ENCODE measurements at places on chromosomes 2 and 18.

GRCh38 chr18:38077229-38077628 lies 511.6 kb upstream of the CELF4 start:
- no peak for DNase-seq

- DNase-seq: no peak
These were observed 71.8 kb downstream of the ID2 start for GRCh38 chr2:8753609-8754008.

DNA sequence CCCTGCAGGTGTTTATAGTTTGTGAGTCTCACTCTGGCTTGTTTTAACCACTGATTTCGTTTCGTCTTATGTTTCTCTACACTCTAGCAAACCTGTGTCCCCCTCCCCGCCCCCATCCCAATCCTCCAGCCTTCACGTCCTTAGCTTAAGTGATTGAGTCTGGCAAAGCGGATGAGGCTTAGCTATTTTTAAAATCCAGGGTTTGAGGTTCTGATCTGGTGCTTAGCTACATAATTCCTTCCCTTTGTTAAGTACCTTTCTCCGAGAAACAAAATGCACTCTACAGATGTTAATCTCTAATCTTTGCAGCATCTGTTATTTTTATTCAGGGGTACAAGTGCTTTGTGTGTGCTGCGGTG lies 7.8 kb downstream of the AGAP1 start:
- no peak for DNase-seq

DNA sequence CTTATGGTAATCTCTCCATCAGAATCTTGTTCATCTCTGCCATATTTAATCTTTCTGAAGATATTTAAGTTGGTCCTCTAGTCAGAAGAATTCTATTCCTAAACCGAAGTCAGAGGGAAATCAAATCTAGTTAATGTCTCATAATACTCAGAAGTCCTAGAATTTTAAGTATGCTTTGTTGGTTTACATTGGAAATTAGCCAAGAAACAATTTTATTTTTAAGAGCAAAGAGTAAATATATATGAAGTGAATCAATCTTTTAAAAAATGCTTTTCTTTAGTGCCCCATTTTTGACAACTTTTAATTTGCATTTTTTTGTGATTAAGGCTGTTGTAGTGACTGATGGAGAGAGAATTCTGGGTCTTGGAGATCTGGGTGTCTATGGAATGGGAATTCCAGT lies 38.1 kb downstream of the ME2 start:
- no peak for DNase-seq

DNA sequence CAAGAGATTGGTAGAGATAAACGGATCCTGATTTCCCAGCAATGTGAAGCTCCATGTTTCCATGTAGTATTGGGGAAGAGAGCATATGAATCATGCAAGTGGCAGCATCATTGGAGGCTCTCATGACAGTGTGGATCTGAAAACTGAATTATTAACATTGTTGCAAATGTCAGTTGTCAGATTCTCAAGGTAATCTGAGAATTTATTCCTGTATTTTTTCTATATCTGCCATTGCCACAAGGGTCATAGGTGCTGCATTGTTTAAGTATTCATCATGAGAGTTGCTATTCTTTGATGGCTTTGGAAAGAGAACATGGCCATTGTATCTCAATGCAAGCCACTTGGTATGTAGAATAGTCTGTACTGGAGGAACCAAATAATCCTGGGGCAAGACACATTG lies 1217.0 kb upstream of the ZEB2 start:
- DNase-seq: no peak

GRCh38 chr2:42868874-42869273 lies 76.5 kb upstream of the HAAO start:
- DNase-seq: no peak

GRCh38 chr2:13230221-13230620 lies 513.5 kb downstream of the TRIB2 start:
- no peak for DNase-seq

DNA sequence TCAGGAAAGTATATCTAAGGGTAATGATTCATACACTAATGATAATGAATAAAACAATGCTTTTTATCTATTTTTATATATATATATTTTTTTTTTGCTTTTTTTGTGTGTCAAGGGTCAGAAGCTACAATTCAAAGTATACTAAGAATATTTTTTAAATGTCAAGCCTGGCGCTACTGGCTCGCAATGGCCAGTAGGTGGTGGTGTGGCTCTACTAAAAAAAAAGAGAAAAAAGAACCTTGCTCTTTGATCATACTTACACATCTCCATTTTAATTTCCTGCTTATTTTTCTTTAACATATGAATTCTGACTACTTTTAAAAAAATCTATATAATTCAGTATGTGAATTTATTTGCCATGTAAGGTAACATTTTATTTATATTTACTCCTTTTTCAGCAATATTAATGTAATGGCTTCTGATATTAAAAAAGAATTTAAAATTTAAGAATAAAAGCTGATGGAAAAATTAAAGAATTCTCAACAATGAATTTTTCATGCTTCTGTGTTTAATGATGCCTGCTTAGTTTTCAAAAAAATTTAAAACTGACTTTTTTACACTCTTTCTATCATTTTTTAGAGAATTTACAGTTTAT lies 232.9 kb downstream of the GULP1 start:
- no peak for DNase-seq

DNA sequence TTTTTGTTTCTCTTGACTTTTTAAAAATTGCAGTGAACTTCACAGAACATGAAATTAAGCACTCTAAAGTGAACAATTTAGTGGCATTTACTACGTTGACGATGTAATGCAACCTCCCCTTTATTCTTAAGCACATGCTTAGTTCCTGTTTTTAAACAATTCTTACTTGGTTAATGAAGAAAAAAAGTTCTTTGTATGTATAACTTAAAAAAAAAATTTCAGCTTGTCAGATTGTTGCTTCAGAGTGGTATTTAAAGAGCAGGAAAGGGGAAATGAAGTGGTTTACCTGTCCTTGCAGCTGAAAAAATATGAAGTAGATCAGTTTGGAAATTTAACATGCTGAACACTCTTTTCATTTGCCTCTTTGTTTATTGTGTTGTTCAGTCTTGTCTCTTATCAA lies 95.7 kb upstream of the RASGRP3 start:
- DNase-seq: no peak

DNA sequence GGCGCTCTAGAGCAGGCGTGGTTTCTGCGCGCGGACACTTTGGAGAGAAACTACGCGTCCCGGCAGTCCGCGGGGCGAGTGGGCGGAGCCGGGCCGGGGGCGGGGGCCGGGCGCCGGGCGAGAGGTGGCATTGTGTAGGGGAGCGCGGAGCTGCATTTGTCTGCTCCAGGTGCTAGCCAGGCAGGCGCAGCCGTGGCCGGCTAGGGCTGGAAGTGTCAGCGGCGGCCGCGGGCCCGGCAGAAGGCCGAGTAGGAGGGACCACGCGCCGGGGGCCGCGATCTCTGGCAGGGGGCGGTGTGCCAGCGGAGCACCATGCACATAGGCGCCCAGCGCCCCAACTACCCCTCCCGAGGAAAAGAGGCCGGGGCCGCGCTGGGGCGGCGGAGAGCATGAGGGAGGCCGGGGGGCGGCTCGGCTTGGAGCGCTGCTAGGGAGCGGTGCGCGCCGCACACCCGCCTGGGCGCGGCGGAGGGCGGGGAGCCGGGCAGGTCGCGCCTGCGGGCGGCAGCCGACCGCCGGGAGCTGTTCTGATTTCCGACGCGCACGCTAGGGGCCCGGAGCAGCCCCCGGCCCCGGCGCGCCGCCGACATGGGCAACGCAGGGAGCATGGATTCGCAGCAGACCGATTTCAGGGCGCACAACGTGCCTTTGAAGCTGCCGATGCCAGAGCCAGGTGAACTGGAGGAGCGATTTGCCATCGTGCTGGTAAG lies at the start of gene FMNL2:
FMNL2 (plus strand) TSS at position 159 of the 710 bp plus-strand sequence.
- peak; percentile 45 for DNase-seq

DNA sequence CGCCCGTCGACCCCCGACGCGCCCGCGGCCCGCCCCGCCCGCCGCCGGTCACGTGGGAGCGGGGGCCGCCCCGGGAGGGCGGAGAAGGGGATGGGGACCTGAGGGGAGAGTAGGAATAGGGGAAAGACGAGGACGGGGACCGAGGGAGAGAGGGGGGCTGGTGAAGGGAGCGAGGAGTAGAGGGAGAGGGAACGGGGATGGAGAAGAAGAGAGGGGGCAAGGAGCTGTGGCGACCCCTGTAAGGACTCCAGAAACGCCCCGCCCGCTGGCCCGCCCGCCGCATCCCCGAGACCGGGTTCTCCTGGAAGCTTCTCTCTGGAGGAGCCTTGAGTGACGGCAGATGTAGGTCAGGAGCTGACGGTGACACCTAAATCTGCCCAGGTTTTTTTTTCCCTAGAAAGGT lies 615 bp downstream of the ADNP2 start:
- DNase-seq: no peak

DNA sequence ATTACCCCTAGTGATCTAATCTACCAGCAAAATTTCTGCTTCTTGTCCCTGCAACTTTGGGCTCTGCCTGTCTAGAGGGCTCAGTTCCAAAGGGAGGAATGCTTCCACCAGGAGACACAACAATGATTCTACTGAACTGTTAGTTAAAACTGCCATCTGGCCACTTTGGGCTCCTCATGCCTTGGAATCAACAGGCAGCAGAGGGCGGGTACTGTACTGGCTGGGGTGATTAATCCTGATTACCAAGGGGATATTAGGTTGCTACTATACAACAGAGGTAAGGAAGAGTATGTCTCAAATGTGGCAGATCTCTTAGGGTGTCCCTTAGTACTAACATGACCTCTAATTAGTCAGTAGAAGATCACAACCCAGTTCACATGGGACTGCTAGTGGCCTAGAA lies 21.4 kb downstream of the HADHA start:
- DNase-seq: no peak

DNA sequence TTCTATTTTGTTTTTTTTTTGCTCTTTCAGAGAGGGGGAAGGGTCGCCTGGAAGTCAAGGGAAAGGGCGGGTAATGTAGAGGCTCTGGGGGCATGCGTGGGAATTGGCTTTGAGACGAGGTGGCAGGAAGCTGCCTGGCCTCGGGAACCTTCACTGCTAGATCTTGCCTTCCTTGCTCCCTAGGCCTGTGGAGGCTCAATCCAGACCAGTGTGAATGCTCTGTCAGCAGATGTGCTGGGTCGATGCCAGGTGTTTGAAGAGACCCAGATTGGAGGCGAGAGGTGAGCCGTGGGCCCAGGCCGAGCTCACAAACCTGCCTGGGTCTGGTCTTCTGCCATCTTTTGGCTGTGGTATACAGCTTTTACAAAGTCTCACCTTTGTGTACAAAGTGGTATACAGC lies 15.5 kb downstream of the CCT7 start:
- no peak for DNase-seq

GRCh38 chr2:132937629-132938028 lies 267.6 kb upstream of the LYPD1 start:
- DNase-seq: no peak

GRCh38 chr18:452816-453215 lies 47.7 kb downstream of the COLEC12 start:
- no peak for DNase-seq

GRCh38 chr2:217360781-217361482 lies 501.1 kb upstream of the TNP1 start:
- no peak for DNase-seq

- DNase-seq: no peak
These were observed 6.5 kb upstream of the UCN start for GRCh38 chr2:27314709-27315108.

GRCh38 chr18:59575995-59576394 lies 121.2 kb downstream of the CCBE1 start:
- DNase-seq: no peak

- DNase-seq: no peak
These were observed 69.5 kb downstream of the BIN1 start for GRCh38 chr2:127037476-127037875.

- peak; percentile 13 for DNase-seq
These were observed 152.4 kb downstream of the DYSF start for GRCh38 chr2:71605781-71606241.

DNA sequence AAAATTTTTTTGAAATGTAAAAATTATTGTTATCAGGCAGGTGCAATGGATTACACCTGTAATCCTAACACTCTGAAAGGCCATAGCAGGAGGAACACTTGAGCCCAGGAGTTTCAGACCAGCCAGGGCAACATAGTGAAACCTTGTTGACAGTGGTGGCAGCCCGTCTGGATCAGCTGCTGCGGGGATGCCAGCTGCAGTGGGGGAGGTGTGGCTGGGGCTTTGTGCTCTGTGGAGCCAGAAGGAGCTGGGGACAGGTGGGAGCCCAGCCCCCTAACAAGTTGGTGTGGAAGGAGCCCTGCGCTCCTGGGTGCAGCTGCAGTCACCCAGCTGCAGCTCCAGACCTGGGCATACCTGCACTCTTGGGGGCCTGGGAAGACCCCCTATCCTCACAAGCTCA lies 182.4 kb upstream of the MC4R start:
- no peak for DNase-seq

GRCh38 chr2:217735899-217736298 lies 266.9 kb downstream of the TNS1 start:
- DNase-seq: no peak

DNA sequence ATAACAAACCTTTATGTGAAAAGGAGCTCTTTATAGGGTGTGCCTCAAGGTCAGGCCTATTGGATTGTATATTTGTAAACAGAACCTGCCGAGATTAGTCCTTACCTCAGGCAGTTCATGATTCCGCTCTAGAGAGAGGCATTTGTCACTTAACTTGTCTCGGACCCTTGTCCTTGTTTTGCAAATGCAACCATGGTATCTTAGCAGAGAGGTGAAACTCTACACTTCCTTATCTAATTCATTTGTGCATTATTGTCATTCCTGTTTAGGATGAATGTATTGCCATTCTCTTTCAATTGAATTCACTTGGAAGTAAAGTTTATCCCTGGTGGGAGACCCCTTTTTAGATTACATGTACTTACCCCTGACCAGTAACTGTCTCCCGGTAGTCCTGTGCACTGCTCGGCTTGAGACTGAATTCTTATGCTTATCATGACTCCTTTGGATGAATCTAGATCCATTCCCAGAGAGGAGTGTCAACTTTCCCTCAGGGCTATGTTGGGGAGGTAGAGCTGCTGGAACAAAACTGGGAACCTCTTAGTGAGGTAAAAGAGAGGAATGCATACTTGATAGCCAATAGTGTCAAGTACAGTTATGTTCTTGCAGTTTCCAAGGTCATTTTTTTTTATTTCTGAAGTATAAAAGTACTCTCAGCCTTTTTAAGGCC lies 46.6 kb downstream of the SGPP2 start:
- no peak for DNase-seq

- DNase-seq: no peak
These were observed 4.5 kb downstream of the RHOB start for GRCh38 chr2:20451341-20451740.

DNA sequence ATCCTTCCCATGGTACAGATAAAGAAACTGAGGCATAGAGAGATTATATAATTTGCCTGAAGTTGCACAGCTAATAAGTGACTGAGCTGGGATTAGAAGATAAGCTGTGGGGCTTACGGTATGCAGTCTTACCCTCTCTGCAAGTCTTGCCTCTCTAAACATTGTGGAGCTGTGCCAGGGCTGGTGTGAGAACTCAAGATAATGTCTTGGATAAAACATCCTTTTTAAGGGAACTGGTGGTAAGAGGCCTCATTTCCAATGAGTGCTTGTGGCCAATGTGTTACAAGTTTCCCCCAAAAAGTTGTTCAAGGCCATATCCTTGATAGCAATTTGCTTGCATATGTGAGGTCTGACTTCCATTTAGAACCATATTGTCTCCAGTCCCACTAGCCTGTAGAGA lies 84.3 kb upstream of the ETAA1 start:
- no peak for DNase-seq
